Activated CD4-positive, CD25-positive, alpha-beta regulatory T cell (primary cell): ENCODE measurements at places on chromosomes 4 and X.

- DNase-seq = no peak
These were observed 45.0 kb downstream of the SNX25 start for GRCh38 chr4:185254434-185254833.

- no peak for DNase-seq
These were observed 180.3 kb downstream of the EVC2 start for GRCh38 chr4:5528031-5528436.

DNA sequence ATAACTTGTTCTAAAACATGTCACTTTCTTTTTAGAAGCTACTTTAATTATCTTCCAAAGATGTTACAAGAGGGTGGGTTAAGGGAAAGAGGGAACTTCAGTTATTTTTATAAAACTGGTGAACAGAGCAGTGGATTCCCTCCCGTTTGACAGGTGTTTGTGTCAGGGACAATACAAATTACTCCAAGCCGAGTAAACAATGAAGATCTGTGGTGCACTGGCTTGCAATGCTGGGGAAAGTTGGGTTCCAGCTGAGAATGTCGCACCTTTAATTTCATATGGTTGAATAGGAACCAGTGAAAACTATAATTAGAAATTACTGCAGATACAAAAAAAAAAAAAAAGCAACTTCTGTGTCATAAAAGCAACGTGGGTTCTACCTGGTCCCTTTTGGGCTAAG is 98.6 kb upstream of the TTC29 start:
- DNase-seq = no peak

GRCh38 chr4:48506716-48507115 is 16.7 kb downstream of the ZAR1 start:
- DNase-seq = no peak

- no peak for DNase-seq
These were observed 85.3 kb downstream of the HCCS start for GRCh38 chrX:11196476-11196875.

DNA sequence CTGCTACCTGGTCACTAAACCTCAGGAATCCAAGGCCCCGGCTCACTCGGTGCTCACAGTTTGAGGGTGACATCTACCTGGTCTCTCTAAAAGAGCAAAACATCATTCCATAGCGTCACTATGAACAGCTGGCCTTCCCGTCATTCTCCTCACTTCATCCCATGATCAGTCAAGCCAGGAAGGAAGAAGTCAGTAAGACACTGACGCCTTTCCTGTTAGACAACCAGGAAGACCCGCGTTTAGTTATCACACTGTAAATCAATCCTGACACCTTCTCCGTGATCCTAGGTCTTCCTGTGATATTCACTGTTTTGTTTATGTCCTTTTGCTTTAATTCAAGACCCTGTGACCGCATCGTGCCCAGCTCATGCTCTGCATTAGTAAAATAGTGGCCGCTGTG is 31.6 kb upstream of the CDKN2AIP start:
- no peak for DNase-seq

DNA sequence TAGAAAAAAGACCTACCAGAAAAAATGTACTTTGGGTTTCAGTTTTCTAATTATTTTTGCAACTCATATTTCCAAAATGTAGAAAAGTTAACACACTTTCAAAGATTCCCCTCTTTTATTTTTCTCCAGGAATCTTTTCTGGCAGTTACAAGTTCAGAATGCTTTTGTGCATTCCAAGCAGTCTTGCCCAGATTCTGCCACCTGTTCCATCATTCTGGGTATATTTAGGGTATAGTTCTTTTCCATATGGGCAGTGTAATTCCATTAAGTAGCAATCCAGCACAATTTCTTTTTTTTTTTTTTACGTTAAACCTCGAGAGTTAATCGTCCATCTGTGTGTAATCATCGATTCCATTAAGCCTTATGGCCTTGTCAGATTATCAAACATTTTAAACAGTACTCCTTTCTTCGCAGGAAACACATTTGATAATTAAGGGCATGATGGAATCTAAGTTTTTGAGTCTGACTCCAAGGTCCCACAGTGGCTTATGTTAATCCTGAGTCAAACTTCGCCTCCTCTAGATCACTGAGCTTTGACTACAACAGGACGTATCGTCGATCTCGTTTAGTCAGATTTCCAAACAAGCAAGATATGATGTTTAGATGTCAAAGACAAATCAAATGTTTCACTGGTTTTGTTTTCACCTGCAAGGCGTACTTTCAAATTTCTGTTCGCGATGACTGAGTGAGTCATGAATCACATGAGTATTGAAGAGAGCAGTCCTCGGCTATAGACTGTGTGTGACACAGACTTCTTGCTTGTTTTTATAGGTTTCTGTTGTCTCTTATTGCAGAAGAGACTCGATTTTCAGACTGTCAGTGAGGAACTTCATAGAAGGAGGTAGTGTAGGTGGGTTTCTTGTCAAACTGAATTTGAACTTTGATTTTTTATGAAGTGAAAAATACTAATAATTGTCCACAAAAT is 118.9 kb upstream of the GK2 start:
- DNase-seq = no peak
